ENCODE measurements at places on chromosomes 12 and 14.

- DNase-seq, result no peak
- H3K4me1 ChIP-seq, result peaks cover 13% of the 10 kb centered on the region
- H3K36me3 ChIP-seq, result no peaks in the 10 kb centered on the region
- no peak overlapping the region for H3K27ac ChIP-seq
- no peaks in the 10 kb centered on the region for H3K27me3 ChIP-seq
Observed at GRCh38 chr12:75548879-75549278, 37.5 kb upstream of the KRR1 start.

DNA sequence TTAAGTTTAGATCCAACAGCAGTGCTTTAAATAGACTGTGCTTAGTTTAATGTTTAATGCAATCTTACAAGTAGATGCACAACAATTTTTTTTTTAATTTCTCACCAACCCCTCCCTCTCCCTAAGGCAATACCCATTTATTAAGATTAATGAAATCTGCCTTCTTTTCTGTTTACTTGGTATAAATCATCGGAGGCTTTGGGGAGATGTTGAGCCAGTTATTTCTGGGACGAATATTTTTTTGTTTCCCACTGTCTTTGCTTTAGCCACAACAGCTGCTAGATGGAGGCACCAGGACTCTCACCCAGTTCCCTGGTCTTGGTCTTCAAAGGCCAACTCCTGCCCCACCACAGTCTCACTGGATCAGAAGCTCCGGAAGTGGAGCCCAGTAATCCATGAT lies 113.4 kb downstream of the PLXNC1 start:
- no peak overlapping the region for H3K27ac ChIP-seq
- H3K27me3 ChIP-seq, result no peaks in the 10 kb centered on the region
- H3K36me3 ChIP-seq, result peaks cover 4% of the 10 kb centered on the region
- H3K4me1 ChIP-seq, result peaks cover 8% of the 10 kb centered on the region
- no peak for DNase-seq

- H3K27me3 ChIP-seq, result no peaks in the 10 kb centered on the region
- H3K36me3 ChIP-seq, result peaks cover 7% of the 10 kb centered on the region
- H3K4me1 ChIP-seq, result no peaks in the 10 kb centered on the region
- no peak overlapping the region for H3K27ac ChIP-seq
- H3K4me3 ChIP-seq, result no peak overlapping the region
- no peak for DNase-seq
Observed at GRCh38 chr12:130537051-130537450, 179.0 kb downstream of the RIMBP2 start.

DNA sequence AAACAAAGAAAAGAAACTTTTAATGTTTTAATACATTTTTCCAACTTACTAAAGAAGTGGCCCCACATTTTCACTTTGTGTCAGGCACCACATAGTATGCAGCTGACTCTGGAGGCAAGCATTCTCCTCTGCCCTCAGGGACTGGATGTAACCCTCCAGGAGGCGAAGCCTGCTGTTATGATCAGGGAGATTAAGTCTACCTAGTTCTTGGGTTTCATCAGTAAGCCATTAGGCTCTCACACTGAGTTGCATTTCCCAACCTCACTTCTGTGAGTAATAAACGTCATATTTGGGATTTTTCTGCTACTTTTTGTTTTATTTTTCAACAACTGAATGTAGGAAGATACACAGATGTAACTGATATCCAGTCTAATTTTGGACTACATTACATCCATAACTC lies 101.2 kb upstream of the LRFN5 start:
- no peaks in the 10 kb centered on the region for H3K36me3 ChIP-seq
- no peak for DNase-seq
- no peaks in the 10 kb centered on the region for H3K4me1 ChIP-seq
- H3K27me3 ChIP-seq, result no peaks in the 10 kb centered on the region

DNA sequence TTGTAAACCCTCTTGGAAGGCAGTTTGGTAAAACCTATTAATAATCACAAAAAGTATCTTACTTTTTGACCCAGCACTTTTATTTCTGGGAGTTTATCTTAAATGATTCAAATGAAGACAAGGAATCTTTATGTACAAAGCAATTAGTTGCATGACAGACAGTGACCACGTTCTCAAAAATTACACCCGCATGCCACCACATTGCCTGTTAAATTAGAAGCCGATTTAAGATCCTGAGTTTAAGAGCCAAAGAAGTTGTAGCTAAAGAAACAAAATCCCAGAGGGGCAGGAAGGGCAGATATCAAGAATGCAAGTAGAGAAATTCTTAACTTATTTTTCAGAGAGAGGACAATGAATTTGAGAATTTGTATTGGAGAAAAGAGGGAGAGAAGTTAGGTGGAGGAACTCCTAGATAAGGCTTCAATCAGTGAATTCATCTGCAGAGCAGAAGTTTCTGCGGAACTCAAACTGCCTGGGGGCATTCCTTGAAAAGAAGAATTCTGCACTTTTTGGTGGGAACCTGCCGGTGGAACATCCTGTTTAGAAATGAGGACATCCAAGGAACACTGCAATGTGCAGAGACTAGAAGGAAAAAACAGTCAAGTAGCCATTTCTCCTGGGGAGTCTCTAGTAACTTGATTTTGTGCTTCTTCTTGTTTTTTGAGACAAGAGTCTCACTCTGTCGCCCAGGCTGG lies 1.1 kb upstream of the RIOX1 start:
- peak overlapping the region; percentile 24 for H3K4me3 ChIP-seq
- DNase-seq, result no peak
- no peaks in the 10 kb centered on the region for H3K27me3 ChIP-seq
- H3K36me3 ChIP-seq, result no peaks in the 10 kb centered on the region
- peak overlapping the region; percentile 33 for H3K27ac ChIP-seq
- H3K4me1 ChIP-seq, result peaks cover 23% of the 10 kb centered on the region

- no peak overlapping the region for H3K27ac ChIP-seq
- H3K4me1 ChIP-seq, result peaks cover 26% of the 10 kb centered on the region
- peaks cover 13% of the 10 kb centered on the region for H3K27me3 ChIP-seq
- no peak for DNase-seq
- H3K4me3 ChIP-seq, result no peak overlapping the region
- H3K36me3 ChIP-seq, result peaks cover 22% of the 10 kb centered on the region
Observed at GRCh38 chr14:31022386-31022785, 3.1 kb upstream of the AP4S1 start.

- peaks cover 23% of the 10 kb centered on the region for H3K27me3 ChIP-seq
- peak overlapping the region; percentile 90 for H3K27ac ChIP-seq
- H3K4me3 ChIP-seq, result no peak overlapping the region
- DNase-seq, result no peak
- peaks cover 53% of the 10 kb centered on the region for H3K4me1 ChIP-seq
- H3K36me3 ChIP-seq, result peaks cover 28% of the 10 kb centered on the region
Observed at GRCh38 chr12:111409780-111410430, 4.2 kb downstream of the SH2B3 start.

DNA sequence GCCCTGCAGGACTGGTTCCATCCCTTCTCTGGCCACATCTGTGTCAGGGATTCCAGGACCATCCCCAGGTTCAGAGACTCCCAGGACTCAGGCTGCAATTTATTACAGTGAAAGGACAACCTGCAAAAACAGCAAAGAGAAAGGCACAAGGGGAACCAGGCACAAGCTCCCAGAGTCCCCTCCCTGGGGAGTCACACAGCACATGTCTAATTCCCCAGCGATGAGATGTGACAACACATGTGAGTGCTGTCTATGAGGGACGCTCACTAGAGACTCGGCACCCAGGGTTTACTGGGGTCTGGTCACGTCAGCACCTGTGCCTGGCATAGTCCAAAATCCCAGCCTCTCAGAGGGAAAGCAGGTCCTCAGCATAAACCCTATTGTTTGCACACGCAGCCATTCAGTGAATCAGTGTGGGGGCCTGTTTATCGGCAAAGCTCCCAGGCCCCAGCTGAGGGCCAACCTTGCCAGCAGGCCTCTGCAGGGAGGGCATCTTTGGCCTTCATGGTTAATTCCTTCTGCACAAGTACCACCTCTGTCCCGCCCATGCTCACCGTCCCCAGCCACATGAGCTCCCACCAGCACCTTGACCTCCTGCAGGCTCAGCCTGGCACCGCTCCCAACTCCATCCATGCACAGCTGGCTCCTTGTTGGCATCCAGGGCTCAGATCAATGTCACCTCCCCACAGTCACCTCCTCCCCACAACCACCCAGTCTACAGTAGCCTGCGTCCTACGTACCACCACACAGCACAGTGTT lies 198.9 kb upstream of the SFSWAP start:
- peaks cover 2% of the 10 kb centered on the region for H3K27me3 ChIP-seq
- no peak for DNase-seq
- H3K4me1 ChIP-seq, result peaks cover 8% of the 10 kb centered on the region
- H3K27ac ChIP-seq, result no peak overlapping the region
- H3K4me3 ChIP-seq, result no peak overlapping the region
- H3K36me3 ChIP-seq, result no peaks in the 10 kb centered on the region

DNA sequence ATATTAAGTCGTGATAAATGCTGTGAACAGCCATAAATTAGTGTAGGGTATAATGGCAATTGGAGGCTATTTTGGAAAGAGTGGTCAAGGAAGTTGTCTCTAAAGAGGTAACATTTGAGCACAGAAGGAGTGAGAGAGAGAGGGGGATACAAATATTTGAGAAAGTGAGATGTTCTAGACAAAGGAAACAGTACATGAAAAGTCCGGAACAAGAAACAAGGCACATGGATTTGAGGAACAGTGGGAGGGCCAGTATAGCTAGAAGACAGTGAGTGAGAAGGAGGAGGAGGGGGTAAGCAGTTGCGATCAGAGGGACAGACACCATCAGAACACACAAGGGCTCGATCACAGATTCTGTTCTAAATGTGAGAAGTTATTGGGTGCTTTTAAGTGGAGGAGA lies 20.1 kb upstream of the RNASE12 start:
- no peaks in the 10 kb centered on the region for H3K27me3 ChIP-seq
- no peak for DNase-seq
- no peaks in the 10 kb centered on the region for H3K36me3 ChIP-seq
- peaks cover 6% of the 10 kb centered on the region for H3K4me1 ChIP-seq
- no peak overlapping the region for H3K4me3 ChIP-seq

DNA sequence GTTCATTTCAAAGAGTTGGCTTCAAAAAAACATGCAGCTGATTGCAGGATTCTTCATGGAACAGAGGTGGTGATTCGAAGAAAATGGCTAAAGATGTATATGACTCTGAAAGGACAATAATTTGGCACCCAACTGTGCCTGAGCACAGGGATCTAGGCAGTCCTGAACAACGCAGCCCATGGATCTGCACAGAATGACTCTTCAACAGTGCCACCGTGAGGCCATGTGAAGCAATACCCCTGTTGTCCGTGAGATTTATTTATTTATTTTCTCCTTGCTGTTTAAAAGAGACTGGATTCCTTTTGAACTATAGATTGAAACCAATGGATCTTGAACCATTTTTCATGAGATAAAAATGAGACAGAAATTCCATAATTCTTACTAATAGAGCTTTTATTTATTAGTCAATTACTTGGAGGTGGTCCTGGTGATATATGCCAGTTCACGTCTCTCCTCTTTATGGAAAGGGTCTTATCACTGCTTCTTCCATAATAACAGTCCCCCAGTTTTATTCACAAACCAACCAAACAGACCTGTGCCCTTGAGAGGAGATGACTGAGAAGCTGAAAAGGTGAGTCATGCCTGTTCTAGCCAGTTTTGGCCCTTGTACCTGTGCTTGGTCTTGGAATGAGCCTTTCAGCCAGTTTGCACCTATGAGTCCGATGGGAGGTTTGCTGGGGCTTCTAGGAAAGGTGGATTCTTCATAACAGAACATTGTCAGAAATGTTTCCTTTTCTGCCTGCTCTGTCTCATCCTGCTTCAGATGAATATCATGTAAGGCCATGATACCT lies 1598.3 kb downstream of the AACS start:
- DNase-seq, result no peak
- H3K27me3 ChIP-seq, result no peaks in the 10 kb centered on the region
- peaks cover 13% of the 10 kb centered on the region for H3K36me3 ChIP-seq
- no peaks in the 10 kb centered on the region for H3K4me1 ChIP-seq

- H3K4me3 ChIP-seq, result no peak overlapping the region
- no peaks in the 10 kb centered on the region for H3K4me1 ChIP-seq
- DNase-seq, result no peak
- no peak overlapping the region for H3K27ac ChIP-seq
Observed at GRCh38 chr14:85124631-85125290, 405.2 kb upstream of the FLRT2 start.

GRCh38 chr14:59871166-59871495 lies 555 bp upstream of the RTN1 start:
- H3K4me1 ChIP-seq, result peaks cover 5% of the 10 kb centered on the region
- H3K27me3 ChIP-seq, result peaks cover 4% of the 10 kb centered on the region
- no peaks in the 10 kb centered on the region for H3K36me3 ChIP-seq

DNA sequence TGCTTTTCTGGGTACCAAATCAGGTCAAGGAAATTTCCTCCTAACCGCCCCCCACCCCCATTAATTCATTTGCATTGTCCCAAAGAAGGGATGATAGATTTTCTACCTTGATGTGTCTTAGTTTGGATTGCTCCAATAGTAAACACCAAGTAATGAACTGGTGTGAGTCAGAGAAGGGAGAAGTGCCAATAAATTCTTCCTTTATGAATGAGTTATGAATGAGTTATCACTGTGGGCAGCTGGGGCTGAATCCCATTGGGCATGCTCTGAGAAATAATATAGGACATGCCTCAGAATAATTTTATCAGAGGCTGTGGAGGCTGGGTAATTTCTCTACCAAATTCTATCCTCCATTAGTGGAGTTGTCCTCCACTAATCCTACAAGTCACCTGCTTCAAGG lies 277.9 kb upstream of the FLRT2 start:
- peaks cover 8% of the 10 kb centered on the region for H3K4me1 ChIP-seq
- no peak overlapping the region for H3K4me3 ChIP-seq
- H3K27me3 ChIP-seq, result peaks cover 3% of the 10 kb centered on the region
- no peak overlapping the region for H3K27ac ChIP-seq

- H3K4me3 ChIP-seq, result no peak overlapping the region
- no peak overlapping the region for H3K27ac ChIP-seq
- H3K4me1 ChIP-seq, result peaks cover 25% of the 10 kb centered on the region
- H3K36me3 ChIP-seq, result no peaks in the 10 kb centered on the region
Observed at GRCh38 chr12:6070472-6071257, 53.8 kb downstream of the VWF start.

- H3K27ac ChIP-seq, result no peak overlapping the region
- H3K4me3 ChIP-seq, result no peak overlapping the region
- H3K4me1 ChIP-seq, result peaks cover 66% of the 10 kb centered on the region
- DNase-seq, result no peak
Observed at GRCh38 chr12:70627677-70628076, 9.6 kb downstream of the PTPRB start.

DNA sequence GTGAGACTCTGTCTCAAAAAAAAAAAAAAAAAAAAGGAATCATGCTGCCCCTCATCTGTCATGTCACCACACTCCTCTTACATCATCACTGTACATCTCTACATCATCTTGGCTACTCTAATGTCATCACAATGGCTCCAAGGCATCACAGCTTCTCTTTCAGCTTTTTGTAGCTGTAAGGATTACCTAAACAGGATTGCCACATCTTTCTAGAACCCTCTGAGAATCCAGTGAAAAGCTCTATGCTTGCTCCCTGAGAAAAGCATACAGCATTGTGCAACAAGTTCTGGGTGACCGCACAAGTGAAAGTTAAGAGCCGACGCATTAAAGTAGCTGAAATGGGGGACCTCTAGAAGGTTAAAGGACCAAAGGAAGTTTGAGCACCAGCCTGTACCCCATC lies 272.5 kb downstream of the C12orf50 start:
- no peaks in the 10 kb centered on the region for H3K36me3 ChIP-seq
- peaks cover 1% of the 10 kb centered on the region for H3K27me3 ChIP-seq
- H3K4me1 ChIP-seq, result peaks cover 3% of the 10 kb centered on the region
- no peak for DNase-seq

- no peak overlapping the region for H3K27ac ChIP-seq
- H3K27me3 ChIP-seq, result peaks cover 1% of the 10 kb centered on the region
- H3K4me1 ChIP-seq, result no peaks in the 10 kb centered on the region
- no peaks in the 10 kb centered on the region for H3K36me3 ChIP-seq
Observed at GRCh38 chr14:66974397-66975025, 214.7 kb upstream of the GARIN2 start.

GRCh38 chr14:24032727-24033418 lies 18.9 kb upstream of the CARMIL3 start:
- no peaks in the 10 kb centered on the region for H3K36me3 ChIP-seq
- no peak overlapping the region for H3K4me3 ChIP-seq
- H3K27me3 ChIP-seq, result peaks cover 10% of the 10 kb centered on the region
- no peak overlapping the region for H3K27ac ChIP-seq
